Femur (tissue), 1 donor: ENCODE measurements at places on chromosomes 7 and 10.

DNA sequence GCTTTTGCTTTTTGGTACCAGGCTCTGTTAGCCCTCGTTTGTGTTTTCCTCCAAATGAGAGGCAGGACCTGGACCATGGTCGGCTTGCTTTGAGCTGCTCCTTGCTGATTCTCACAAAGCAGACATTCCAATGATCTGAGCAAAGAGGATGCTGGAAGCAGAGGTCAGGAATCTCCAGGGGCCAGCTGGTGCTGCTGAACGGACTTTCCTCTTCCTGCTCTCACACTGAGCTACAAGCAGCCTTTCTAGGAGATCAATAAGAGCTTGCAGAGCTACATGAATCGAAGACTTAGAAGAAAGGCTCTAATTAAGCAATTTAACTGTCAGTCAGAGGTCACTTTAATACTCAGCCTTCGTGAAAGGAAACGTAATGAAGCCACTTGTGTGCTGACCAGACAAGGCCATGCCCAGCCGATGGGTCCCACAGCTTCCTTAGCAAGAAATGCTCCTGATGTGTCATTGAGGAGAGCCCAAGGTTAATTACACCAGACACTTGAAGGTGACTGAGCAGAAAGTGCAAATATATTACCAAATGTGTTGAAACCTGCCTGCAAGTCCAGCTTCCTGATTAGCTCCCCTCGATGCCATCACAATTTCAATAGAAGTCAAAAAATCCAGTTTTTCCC is 151.3 kb upstream of the RSU1 start:
- DNase-seq: peak; percentile 59

GRCh38 chr10:128480601-128481000 is 354.4 kb upstream of the MKI67 start:
- no peak for DNase-seq

DNA sequence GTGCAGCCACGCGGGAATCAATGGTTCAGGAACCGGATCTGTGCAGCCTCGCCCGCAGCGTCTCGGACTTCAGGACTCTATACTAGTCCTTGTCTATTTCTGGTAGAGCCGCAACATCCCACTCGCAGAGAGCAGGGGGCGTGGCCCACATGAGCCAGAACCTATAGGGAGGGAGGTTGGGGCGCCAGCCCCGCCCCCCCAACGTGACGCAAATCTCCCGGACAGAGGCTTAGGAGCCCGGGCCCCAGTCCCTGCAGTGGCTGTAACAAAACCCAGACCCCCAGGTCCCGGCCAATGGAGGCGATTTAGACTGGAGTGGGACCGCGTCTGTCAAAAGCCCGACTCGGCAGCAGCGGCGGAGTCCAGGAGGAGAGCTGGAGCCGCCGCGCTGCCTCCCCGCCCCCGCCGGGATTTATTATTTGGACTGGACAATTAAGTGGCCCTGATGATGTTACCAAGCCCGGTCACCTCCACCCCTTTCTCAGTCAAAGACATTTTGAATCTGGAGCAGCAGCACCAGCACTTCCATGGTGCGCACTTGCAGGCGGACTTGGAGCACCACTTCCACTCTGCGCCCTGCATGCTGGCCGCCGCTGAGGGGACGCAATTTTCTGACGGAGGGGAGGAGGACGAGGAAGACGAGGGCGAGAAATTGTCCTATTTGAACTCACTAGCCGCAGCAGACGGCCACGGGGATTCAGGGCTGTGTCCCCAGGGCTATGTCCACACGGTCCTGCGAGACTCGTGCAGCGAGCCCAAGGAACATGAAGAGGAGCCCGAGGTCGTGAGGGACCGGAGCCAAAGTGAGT is at the start of gene NKX2-3:
Gene NKX2-3 (plus strand): TSS at position 256 of the 809 bp plus-strand sequence. CDS start 190 bp downstream, at position 446.
- DNase-seq: peak; percentile 80

DNA sequence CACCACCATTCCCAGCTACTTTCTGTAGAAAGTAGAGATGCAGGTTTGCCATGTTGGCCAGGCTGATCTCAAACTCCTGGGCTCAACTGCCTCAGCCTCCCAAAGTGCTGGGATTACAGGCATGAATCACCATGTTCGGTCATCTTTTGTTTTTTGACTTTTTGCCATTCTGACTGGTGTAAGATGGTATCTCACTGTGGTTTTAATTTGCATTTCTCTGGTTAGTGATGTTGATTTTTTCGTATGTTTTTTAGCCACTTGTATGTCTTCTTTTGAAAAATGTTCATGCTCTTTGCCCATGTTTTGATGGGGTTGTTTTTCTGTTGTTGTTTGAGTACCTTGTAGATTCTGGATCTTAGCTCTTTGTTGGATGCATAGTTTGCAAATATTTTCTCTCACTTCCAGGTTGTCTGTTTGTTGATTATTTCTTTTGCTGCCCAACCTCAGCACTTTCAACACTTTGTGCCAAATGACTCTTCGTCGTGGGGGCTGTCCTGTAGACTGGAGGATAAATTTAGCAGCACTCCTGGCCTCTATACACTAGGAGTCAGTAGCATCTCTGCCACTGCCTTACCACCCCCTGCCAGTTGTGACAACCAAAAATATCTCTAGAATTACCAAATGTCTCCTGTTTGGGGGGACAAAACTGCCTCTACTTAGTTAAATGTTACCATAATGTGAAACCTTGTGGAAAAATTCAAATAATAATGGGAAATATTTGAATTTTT is 6.5 kb upstream of the CPED1 start:
- DNase-seq: no peak

GRCh38 chr7:143012001-143012400 is 14.9 kb downstream of the OR9A2 start:
- DNase-seq: no peak

DNA sequence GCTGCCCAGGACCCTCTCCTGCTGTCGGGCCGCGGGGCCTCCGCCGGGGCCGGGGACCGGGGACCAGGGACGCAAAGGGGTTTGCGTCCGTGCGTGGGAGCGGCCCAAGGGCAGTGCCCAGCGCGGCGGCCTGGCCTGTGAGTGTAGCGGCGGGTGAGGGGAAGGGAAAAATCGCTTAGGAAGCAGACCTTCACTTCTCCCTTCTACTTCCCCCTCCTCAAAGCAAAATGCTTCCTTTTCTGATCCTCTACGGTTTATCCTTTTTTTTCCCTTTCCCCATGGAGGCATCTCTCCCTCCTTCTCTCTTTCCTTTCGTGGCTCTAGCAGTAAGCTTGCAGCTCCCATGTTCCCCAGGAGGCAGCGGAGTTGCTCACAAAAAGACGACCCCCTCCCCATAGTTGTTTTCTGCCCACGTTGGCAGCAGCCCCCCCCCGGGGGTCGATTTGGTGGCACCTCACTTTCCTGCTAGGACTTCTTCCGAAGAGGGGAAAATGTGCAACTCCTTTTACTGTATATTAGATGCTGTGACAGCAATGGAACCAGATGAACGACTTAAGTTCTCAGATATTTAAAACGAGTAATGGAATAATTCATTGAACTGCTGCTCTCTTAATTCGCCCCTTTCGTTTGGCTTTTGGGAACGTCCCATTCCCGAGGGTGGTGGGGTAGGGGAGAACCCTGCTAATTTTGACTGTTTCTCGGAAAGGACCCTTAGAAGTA is 724 bp downstream of the CAPZA2 start:
- DNase-seq: peak; percentile 57

GRCh38 chr10:97005349-97005748 is 173.3 kb downstream of the LCOR start:
- no peak for DNase-seq

DNA sequence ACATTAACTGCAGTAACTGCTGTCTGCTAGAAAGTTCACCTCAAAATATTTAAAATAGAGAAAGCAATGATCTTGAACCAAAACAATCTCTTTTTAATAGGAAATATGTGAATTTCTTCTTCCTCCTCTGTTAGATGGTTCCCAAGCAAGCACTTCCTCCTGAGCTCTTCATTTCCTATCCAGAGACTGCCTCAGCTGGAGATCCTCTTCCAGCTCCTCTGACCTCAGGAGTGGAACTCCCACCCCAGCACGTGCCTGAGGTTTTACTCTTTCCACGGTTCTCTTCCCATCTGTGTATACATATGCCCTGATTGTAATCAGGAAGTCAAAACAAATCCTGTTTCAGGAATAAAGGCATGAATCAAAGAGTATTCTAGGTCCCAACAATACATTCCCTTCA is 5.6 kb downstream of the DENND11 start:
- DNase-seq: no peak

- no peak for DNase-seq
These were observed 53.5 kb downstream of the GLI3 start for GRCh38 chr7:42183547-42183946.

GRCh38 chr7:5217851-5218331 is 27.9 kb downstream of the WIPI2 start:
- no peak for DNase-seq

DNA sequence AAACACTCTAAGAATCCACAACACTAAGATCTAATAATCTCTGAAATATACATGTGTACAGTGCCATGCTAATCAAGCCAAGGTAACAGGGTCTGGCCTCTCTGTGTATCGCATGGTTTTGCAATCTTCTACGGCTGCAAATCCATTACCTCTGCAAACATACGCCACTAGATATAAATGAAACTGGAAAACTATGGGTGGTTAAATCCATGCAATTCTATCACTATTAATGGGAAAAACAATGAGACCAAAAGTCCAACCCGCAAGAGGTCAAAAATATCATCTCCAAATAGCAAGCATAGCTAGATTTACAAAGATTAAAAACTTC is 23.0 kb downstream of the SGCE start:
- DNase-seq: no peak

GRCh38 chr10:88881320-88881719 is 1.3 kb downstream of the STAMBPL1 start:
- peak; percentile 25 for DNase-seq

- no peak for DNase-seq
These were observed 29.9 kb upstream of the PDCD4 start for GRCh38 chr10:110841767-110842267.

GRCh38 chr10:9515922-9516321 is 1461.4 kb downstream of the GATA3 start:
- no peak for DNase-seq

DNA sequence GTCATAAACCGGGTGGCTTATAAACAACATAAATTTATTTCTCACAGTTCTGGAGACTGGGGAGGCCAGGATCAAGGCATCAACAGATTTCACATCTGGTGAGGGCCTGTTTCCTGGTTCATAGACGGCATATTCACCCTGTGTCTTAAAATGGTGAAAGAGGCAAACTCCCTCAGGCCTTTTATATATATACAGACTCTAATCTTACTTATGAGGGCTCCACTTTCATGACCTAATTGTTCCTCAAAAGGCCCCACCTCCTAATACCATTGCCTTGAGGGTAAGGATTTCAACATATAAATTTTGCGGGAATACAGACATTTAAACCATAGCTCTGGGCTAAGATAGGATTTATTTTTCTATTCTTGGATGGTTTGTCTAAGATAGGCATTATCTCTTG is 187.2 kb downstream of the PPP1R3A start:
- no peak for DNase-seq

GRCh38 chr7:152489044-152489443 is 53.2 kb upstream of the KMT2C start:
- DNase-seq: no peak

DNA sequence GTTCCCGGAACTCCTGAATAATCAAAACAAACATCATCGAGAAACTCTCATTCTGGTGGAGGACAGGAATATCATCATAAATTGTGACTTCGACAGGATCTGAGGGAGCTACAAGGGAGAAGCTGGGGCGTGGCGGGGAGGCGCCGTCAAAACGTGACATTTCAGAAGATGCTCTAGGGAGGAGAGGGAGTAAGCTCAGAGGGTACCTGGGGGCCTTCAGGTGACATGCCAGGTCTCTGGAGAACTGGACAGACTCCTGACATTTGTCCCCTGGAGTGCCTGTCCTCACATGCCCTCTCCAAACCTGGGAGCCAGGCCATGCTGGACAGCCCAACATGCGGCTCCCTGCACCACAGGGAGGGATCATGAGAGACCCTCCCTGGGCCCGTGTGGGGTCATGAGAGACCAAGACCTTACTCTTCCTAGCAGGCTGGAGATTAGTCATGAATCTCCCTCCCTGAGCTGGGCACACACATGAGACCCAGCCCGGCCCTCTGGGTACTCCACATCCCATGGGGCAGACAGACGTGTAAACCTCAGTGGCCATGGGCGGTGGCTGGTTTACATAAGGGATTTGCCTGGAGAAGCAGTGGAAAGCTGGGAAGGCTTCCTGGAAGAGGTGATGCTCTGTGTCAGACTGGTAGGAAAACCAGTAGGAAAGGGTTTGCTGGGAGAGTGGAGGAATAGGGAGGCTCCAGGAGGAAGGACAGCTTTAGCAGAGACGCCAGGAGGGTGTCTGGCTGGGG is 81.0 kb downstream of the MYL10 start:
- peak; percentile 11 for DNase-seq

DNA sequence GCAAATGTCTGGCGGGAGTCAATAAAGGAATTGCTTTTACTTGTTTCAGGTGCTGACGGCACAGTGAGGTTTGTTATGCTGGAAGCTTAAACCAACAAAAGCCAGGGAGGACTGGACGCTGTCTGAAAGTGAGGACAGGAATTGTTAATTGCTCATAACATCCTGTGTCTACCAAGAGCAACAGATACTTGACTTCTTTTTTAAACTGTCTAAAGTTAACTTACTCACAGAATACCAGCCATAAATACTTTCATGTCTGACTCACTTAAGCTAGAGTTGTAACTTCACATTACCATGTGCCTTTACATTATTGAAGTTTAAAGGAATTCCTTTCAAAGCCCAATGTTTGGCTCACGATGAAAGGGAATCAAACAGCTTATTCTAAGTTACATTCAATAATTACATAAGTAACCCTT is 252.7 kb upstream of the SHH start:
- DNase-seq: peak; percentile 4

- no peak for DNase-seq
These were observed 98.5 kb downstream of the SLIT1 start for GRCh38 chr10:97087296-97087695.

GRCh38 chr10:48574322-48574796 is 30.5 kb downstream of the ARHGAP22 start:
- DNase-seq: no peak

GRCh38 chr7:66952343-66953043 is 31.5 kb downstream of the TMEM248 start:
- no peak for DNase-seq

- no peak for DNase-seq
These were observed 115.5 kb downstream of the WDFY4 start for GRCh38 chr10:48800007-48800675.

DNA sequence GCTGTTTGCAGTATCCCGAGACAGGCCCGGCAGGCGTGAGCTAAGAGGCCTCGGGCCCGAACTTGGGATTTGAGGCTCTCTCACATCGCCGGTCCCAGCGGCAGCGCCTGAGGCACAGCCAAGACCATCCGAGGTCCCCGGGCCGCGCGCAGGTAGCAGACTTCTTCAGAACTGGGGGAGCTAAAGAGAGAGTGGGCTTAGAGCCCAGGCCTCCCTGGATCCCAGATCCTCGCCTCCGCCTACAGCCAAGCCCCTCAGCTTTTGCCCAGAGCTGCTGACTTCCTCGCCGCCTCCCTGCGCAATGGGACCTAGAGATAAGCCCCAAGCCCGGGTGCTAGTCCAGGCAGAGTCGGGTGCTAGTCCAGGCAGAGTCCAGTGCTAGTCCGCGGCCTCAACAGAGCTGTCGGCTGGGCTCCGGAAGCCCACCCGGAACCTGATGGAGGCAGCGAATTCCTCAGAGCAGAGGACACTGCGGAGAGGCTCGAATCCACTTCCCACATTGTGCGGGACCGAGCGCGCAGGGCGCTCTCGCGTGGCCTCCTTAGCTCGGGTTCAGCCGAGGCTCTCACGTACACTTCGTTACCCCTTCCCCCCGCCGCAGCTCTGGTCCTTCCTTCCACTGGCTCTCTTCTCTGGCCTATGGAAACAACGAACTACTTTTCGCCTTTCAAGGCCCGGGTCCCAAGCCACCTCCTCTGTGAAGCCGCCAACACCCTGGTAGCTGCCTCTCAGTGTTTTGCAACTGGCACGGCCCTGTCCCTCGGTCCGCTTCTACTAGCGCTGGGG is 5.8 kb downstream of the LBX1 start:
- no peak for DNase-seq
